ENCODE measurements at places on chromosomes 3 and 15.

- DNase-seq = no peak
Observed at GRCh38 chr3:115548611-115549010, 74.7 kb upstream of the GAP43 start.

- no peak for DNase-seq
Observed at GRCh38 chr3:169094204-169094603, 569.3 kb downstream of the MECOM start.

GRCh38 chr3:172624999-172625398 is 85.9 kb downstream of the NCEH1 start:
- no peak for DNase-seq

GRCh38 chr3:7977245-7978086 is 524.2 kb upstream of the LMCD1 start:
- DNase-seq = no peak

GRCh38 chr15:73589766-73590165 is 43.4 kb downstream of the NPTN start:
- DNase-seq = no peak

- no peak for DNase-seq
Observed at GRCh38 chr3:179166561-179167201, 18.5 kb downstream of the PIK3CA start.

GRCh38 chr3:99872923-99873254 is 55.2 kb downstream of the CMSS1 start:
- no peak for DNase-seq

GRCh38 chr3:28347374-28348264 is 902 bp upstream of the ZCWPW2 start:
- DNase-seq = no peak
